Stimulated activated CD4-positive, alpha-beta T cell treated with anti-CD3 and anti-CD28 coated beads, Interleukin-1b, Interleukin-23, amount 100 ng/mL, for 24 hours (primary cell): ENCODE measurements at places on chromosomes 6 and 20.
A peak's percentile ranks its signal among the peaks of the same experiment; 100 is the strongest.

- no peak for DNase-seq
These were observed 106.8 kb upstream of the NUP153 start for GRCh38 chr6:17813542-17813941.

DNA sequence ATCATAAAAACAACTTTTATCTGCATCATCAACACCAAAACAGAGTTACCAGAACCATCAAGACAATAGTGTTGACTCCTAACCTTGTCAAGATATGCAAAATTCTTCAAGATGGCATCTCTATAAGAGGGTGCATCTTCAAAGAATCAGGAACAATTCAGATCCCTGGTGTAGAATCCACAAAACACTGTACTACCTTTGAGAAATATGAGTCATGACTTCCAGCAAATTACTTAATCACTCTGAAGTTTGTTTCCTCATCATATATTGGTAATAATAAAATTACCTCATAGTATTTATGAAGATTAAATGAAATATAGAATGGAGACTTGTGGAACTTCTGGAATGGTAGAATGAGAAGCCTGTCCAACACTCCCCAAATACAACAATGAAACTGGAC, 221.3 kb upstream of the SUPT3H start:
- no peak for DNase-seq

DNA sequence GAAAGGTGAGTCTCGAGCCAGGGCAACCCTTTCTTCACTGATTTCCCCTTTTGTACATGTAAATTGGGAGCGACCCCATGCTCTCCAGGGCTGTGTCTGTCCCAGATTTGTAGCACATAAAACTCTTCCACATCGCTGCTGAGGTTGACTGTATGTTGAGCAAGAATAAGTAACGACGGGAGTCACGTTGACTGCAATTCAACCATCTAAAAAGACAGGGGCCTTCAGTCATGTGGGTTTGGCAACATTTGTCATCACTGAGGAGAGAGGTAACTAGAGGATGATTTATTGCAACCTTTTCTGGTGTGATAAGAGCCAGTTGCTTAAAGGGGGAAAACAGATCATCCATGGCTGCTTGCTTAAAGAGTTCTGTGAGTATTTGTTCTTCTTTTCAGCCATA, 159.4 kb upstream of the SULF2 start:
- DNase-seq = no peak

- DNase-seq = no peak
These were observed 36.0 kb upstream of the SNX9 start for GRCh38 chr6:157787080-157787479.

- DNase-seq = no peak
These were observed 144.1 kb upstream of the KCNK16 start for GRCh38 chr6:39466631-39467030.

- DNase-seq = no peak
These were observed 6.7 kb downstream of the APMAP start for GRCh38 chr20:24985802-24986201.

DNA sequence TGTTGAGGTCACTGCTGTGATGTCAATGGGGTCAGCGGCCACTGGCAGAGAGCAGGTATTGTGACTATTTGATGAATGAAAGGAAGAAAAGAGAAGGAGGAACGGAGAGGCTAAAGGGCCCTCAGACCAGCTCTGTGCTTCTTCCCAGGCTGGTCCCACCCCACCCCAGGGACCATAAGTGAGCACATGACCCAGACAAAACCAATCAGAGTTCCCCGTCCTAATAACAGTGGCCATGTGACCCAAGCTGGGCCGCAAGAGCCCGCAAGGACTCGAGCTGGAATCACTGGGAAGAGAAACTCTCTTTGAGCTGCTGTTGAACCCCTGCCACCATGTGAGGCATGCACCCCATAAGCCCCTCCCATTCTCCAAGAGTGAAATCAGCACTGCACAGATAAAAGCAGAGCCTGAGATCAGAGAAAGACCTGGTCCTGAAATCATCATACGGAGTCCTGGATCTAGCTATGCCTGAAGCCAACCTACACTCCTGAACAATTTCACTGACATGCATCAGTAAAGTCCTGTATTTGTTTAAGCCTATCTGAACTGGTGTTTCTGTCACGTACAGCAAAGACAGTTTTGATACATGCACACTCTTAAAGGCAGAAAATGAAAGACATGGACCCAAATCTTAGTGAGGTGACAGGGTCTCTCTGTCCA, 90.2 kb downstream of the PREX1 start:
- DNase-seq = no peak

DNA sequence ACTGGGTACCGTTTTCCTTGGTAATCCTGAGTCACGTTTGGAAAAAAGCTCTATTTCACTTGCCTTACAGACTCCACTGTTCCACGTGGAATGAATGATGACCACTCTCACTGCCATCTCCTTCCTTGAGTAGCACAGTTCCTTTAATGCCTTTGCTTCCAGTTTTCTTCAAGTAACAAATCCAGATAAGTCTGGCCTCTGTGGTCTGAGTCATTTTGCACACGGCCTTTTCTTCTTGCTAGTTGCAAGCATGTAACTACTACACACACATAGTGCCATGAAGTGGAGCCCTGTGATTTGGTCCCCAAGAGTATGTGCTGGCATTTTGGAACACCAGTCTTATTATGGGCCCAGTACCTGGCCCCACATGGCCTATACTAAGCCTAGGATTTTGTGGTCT, 182.8 kb downstream of the SASH1 start:
- no peak for DNase-seq

DNA sequence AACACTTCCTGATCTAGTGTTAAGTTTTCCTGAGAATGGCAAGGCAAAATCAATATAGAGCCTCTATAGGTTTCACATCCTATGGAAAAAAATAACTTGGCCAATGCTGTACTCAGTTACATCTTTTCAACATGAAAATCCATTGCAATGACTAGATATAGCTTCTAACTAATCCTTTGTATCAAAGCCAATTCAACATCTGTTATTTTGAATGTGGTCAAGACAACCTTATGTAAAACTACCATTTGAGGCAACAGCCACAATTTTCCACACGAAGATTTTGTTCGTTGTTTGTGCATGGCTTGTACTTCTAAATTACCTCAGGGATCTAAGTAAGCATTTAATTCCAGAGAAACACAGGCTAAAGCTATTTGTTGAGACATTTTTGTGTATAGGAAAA, 637.8 kb upstream of the EYS start:
- DNase-seq = no peak

- DNase-seq = no peak
These were observed 756 bp downstream of the MOXD1 start for GRCh38 chr6:132400555-132400882.

GRCh38 chr6:89289710-89290109, 25.4 kb downstream of the GABRR2 start:
- DNase-seq = no peak

GRCh38 chr20:49352751-49353150, 74.9 kb upstream of the ZNFX1 start:
- no peak for DNase-seq

GRCh38 chr20:2751347-2751877, 49.0 kb downstream of the CPXM1 start:
- DNase-seq = no peak

DNA sequence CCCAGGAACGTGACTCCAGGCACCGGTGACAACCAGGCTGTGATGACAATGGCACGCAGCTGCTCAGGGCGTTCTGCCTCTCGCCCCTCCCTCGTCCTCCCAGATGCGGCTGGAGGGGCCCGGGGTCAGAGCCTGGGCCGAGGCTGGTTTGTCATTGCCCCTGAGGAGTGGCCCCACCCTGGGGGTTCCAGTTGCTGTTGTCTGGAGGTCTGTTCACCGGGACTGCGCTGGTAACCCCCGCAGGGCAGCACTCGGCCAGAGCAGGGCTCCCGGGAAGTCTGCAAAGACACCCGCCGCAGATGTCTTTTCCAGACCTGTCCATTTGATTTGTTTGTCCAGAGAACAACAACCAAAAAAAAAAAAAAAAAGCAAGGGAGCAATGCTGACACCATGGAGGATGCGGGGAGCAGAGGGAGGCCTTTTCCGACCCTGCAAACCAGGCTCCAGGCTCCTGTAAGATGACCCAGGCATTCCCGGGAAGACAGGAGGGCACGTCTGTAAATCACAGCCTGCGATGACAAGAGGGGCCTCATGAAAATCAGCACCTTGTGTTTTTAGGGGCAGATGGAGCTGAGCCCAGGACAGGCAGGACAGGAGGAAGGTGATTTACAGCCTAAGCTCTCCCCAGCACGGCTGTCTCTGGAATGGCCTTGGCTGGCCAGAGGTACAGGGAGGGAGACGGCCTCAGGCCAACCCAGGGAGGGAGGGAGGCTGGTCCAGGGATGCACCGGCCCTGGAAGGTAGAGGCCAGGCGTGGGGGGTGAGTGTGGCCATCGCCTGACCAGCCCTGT, 189.3 kb downstream of the ERMARD start:
- no peak for DNase-seq

DNA sequence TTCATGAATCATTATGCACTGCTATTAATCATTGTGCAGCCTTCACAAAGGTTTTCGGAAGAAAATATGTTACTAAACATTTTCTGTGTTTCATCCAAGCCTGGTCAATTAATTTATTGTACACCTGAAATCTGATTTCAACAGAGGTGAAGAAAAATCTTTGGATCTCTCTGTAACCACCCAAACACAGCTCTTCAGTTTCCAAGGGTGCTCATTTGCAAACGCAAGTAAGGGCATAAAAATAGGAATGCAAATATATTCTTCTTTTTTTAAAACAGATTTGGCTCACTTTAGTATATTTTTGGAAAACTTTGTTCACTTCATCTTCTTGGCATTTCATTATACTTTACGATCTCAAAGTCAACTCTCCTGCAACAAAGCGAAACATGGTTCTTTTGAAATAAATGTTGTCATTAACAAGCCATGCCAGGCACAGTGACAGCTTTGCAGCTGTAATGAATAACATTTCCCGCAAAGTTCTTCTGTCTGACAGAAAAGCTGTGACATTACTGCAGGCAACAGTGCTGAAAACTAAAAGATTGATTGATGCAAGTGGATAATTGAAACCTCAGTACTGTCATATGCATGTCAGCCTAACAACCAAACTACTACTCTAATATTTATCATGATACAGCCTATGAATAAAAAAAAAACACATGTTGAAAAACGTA, 348.3 kb downstream of the FRK start:
- DNase-seq = no peak

DNA sequence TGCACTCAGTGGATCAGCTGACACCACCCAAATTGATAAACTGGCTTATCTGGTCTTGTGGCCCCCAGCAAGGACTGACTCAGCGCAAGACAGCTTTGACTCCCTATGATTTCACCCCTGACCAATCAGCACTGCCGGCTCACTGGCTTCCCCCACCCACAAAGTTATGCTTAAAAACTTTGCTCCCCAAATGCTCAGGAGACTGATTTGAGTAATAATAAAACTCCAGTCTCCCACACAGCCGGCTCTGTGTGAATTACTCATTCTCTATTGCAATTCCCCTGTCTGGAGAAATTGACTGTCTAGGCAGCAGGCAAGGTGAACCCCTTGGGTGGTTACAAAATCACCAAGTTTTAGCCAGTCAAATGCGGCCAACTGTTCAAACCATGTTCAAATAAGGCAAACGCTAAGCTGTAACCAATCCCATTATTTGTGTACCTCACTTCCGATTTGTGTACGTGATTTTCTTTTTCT, 32.5 kb downstream of the SLC22A2 start:
- DNase-seq = peak; percentile 12

DNA sequence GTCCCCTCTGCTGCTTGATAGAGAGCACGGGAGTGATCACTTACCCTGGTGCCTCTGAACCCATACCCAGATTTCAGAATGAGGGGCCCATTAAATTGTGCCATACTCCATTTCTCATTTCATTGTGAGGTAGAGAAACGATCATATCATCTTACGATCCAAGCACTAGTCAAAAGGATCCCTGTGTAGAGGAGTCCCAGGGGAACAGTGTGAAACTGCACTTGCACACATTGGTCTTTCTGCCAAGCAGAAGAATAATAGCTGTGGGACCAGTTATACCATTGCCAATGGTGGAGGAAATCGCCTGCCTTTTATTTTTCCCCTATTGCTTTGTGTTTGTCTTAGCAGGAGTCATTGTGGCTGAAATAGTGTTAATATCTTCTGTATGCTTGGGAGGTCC, 161.9 kb downstream of the FARS2 start:
- DNase-seq = no peak

- DNase-seq = no peak
These were observed 25.4 kb upstream of the SYNJ2 start for GRCh38 chr6:157956171-157956730.

DNA sequence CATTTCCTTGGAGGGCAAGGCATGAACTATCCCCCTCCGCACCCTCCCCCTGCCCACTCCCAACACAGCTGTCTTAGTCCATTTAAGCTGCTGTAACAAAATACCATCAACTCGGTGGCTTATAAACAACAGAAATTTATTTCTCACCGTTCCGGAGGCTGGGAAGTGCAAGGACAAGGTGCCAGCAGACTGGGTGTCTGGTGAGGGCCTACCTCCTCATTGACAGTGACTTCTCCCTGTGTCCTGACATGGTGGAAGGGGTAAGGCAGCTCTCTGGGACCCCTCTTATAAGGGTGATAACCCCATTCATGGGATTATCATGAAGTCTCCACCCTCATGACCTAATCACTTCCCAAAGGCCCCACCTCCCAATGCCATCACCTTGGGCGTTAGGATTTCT, 114.3 kb upstream of the MAFB start:
- DNase-seq = no peak

- DNase-seq = no peak
These were observed 10.9 kb downstream of the PSMB1 start for GRCh38 chr6:170542031-170542719.

DNA sequence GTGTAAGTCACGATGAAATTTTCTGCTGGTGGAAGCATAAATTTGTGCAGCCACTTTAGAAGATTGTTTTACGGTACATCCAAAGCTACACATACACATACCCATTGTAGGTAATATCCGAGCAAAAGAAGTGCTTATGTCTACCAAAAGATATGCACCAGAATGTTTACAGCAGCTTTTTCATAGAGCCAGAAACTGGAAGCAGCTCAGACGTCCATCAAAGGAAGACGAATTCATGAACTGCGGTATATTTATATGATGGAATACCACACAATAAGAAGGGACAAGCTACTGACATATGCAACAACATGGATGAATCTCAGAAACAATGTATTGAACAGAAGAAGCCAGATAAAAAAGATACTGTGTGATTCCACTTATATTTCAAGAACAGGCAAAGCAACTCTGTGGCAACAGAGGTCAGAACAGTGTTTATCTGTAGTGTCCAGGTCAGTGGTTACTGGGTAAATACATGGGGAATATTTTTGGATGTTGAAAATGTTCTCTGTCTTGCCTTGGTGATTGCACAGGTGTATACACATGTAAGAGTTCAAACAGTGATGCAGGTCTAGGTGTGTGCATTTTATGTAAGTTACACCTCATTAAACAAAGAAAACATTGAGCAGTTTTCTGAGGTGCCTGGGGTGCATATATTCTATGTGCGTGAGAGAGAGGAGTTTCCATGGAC, 51.9 kb upstream of the EXOC2 start:
- DNase-seq = no peak
